ENCODE measurements at places on chromosomes 11 and 22. TPM values are rescaled to one million over a fixed set of nuclear protein-coding genes. Genes with fewer than 3 reads are reported as not detected.

DDTL gene
- 0.36 TPM for total RNA-seq

XNDC1N gene
- total RNA-seq: 7.2 TPM

PTPRCAP gene
- total RNA-seq: not detected

ALDH3B1 gene
- total RNA-seq: 11.9 TPM

DNA sequence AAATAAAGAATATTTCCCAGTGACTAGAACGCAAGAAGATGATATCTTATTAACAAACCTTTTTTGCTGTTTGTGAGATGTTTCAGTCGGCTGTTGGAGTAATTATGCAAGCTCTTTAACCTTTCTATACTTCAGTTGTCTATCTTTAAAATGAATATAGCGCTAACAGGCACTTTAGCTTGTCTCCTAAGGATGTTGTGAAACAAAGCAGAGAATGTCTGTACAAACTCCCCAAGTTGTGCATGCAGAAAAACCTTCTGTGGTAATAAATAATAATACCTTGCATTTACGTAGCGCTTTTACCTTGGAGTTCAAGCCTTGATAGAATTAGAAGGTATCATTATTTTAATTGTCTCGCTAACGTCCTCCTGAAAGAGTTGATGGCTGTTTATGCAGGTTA is 1.9 kb upstream of the KDM2A start:
- no peak overlapping the region for H3K4me3 ChIP-seq
- no peak overlapping the region for H3K27ac ChIP-seq
- no peaks in the 10 kb centered on the region for H3K27me3 ChIP-seq
- no peak for DNase-seq

GRCh38 chr11:14907411-14908213 is 15.6 kb upstream of the CYP2R1 start:
- H3K4me3 ChIP-seq: no peak overlapping the region
- H3K4me1 ChIP-seq: no peaks in the 10 kb centered on the region
- no peak overlapping the region for H3K27ac ChIP-seq
- no peaks in the 10 kb centered on the region for H3K36me3 ChIP-seq

DNA sequence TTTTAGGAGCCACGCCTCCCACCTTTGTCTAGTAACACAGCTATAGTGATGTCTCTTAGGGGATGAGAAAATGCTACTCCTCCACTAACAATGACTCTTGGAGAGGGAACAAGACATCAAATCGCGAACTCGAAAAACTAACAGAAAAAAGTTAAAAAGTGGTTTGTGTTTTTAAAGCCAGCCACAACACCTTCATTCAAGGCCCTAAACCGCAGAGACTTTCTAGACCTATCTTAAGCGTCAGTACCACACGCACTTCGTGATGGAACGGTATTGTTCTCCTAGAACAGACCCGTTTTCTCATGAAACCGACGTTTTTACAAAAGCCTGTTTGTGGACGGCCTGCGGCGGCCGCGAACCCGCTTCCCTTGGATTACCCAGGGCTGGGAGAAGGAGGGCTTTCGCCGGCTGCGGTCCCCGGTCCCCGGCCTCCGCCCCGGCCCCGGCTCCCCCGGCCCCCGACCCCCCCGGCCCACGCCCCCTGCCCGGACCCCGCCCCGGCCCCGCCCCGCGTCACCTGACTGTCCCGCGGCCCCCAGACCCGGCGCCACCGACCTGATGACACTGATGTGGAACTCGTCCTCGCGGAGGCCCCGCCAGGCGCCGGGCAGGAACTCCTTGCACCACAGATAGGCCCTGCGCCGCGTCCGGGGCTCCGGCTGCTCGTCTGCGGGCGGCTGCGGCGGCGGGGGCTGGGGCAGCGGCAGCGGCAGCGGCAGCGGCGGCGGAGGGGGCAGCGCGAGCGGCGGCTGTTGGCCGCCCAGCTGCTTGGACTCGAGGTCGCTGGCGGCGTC is 718 bp downstream of the CHKA start:
- DNase-seq: peak; percentile 26
- H3K27me3 ChIP-seq: no peaks in the 10 kb centered on the region
- peaks cover 12% of the 10 kb centered on the region for H3K4me1 ChIP-seq
- peak overlapping the region; percentile 12 for H3K27ac ChIP-seq

- no peak overlapping the region for H3K4me3 ChIP-seq
- H3K27me3 ChIP-seq: no peaks in the 10 kb centered on the region
- no peaks in the 10 kb centered on the region for H3K36me3 ChIP-seq
- no peak overlapping the region for H3K27ac ChIP-seq
- no peak for DNase-seq
These were observed 264.2 kb upstream of the PITPNB start for GRCh38 chr22:28183078-28183860.
